ENCODE measurements at places on chromosomes 11 and 22.
A peak's percentile ranks its signal among the peaks of the same experiment; 100 is the strongest.

GRCh38 chr11:126830216-126830806 is 170.3 kb downstream of the KIRREL3 start:
- no peak for DNase-seq

DNA sequence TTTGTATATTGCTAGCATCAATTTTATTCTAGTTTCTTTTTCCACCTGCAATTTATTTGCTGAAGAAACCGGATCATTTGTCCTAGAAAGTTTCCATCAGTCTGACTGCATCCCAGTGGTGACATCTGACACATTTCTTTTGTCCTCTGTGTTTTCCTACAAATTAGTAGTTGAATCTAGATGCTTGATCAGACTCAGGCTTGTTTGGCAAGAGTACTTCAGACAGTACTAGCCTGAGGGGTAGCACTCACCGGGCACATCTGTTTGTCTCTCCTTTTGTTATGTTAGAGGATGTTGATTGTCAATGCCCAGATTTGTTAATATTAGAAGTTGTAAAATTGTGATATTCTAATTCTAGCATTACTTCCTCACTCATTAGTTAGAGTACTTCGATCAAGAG is 204.8 kb downstream of the SWAP70 start:
- DNase-seq: no peak

GRCh38 chr11:110434952-110435779 is 5.4 kb downstream of the FDX1 start:
- no peak for DNase-seq

DNA sequence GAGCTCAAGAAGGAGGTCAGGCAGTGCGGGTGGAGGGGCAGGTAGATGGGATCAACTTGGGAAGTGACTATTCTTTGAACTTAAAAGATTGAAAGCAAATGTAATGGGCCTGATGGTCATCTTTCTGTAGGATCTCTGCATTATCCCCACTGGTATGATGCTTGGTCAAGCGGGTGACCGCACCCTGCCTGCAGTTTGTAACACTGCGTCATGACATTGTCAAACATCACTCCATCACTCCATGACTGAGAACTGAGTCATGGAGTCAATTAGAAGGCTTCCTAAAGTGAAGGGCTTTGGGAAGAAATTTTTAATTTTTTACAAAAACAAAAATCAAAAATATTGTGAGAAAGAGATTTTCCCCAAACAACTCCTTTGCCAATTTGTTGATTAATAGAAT is 62.4 kb upstream of the BMAL1 start:
- no peak for DNase-seq

- no peak for DNase-seq
Measured at GRCh38 chr11:46491661-46492330, 100.2 kb upstream of the CHRM4 start.

DNA sequence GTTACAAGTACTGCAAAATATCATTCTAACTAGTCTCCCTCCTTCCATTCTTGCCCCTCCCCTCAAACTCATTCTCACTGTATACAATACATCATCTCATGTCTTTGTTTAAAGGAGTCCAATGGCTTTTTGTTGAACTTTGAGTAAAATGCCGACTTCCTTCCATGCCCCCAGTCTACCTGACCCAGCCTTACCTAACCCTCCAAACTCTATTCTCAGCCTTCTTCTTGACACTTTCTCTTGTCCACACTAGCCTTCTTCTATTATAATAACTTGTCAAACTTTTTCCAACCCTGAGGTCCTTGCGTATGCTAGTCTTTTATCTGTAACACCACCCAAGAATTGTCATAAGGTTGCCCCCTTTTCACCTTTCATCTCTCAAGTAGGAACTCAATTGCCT is 1011.4 kb upstream of the CCDC90B start:
- no peak for DNase-seq

DNA sequence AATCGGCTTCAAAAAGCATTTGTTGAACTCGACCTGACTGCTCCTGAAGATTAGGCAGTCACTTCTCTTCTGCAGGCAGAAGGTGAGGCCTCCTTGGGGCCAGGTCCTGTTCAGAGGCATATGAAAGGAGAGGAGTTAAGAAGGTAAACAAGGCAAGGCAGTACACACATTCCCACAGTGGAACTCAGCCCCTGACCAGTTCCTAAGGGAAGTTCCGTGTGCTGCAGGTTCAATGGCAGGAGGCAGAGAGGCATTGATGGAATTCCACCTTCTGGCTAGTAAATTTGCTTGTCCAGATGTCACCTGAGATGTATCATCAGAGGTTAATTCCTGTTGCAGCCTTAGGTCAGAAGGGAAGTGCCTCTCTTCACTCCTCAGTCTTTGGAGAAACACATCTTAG is 337.0 kb upstream of the MTNR1B start:
- no peak for DNase-seq

GRCh38 chr22:37245740-37246139 is 1.7 kb upstream of the RAC2 start:
- no peak for DNase-seq

DNA sequence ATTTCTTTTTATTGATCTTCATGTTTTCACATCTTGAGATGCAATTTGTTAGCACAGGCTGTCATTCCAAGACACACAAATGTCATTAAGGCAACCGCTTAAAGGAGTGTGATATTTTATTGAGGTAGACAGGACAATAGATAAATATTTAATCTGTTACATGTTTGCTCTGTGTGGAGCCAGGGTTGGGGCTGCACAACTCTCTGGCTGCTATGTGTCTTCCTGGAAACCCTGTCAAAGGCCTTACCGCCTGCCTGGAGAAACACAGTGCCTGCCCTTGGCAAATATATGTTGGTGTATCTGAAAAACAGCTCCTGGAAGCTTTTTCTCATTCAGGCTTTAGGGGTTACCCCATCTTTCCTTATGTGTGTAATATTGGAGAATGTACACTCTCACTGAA is 139.7 kb upstream of the TEAD1 start:
- DNase-seq: no peak

- no peak for DNase-seq
Measured at GRCh38 chr11:64638018-64638665, 47.1 kb downstream of the SLC22A12 start.

- no peak for DNase-seq
Measured at GRCh38 chr11:8765294-8765693, 82.7 kb downstream of the RPL27A start.

DNA sequence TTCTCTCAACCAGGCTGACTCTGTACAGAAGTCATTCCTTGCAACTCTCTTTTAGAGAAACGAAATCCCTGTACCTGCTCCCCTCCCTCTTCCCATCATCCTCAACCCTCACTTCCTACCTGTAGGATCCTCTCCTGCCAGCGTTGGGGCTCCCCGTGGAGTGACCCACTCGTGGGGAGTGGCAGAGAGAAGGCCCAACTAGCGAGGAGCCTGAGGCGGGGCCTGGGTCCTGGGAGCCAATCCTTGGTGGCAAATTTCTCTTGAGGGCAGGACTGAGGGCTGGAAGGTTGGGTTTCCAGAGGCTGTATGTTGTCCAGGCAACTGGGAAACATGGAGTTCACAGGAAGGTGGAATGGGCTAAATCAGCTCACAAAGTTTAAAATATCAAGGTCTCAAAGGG is 10.4 kb downstream of the NHERF4 start:
- no peak for DNase-seq

- no peak for DNase-seq
Measured at GRCh38 chr11:89667001-89667400, 43.1 kb upstream of the TRIM77 start.

- DNase-seq: no peak
Measured at GRCh38 chr22:23542933-23543332, 37.2 kb downstream of the IGLL1 start.

GRCh38 chr22:34160141-34160783 is 240.0 kb upstream of the LARGE1 start:
- DNase-seq: no peak

DNA sequence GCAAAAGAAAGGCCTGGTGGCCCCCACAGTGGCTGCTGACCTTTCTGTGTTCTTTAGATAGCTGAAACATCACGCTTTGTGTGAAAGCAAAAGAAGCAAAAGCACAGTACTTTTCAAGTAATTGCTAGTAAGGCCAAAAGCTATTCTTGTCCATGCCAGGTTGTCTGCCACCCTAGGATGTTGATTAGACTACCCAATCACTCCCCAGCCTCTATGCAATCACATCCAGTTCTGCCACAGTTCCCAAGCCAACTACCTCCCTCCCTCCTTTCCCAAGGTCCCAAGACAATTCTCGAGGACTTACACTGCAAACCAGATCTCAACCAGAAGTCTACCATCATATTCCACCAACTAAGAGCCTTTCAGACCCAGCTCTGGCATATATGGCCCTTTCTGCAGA is 46.2 kb downstream of the RDX start:
- DNase-seq: no peak

DNA sequence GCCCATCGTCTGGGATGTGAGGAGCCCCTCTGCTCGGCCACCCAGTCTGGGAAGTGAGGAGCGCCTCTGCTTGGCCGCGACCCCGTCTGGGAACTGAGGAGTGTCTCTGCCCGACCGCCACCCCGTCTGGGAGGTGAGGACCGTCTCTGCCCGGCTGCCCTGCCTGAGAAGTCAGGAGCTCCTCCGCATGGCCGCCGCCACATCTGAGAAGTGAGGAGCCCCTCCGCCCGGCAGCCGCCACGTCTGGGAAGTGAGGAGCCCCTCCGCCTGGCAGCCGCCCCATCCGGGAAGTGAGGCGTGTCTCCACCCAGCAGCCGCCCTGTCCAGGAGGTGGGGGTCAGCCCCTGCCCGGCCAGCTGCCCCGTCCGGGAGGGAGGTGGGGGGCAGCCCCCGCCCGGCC is 5.8 kb upstream of the OR5M8 start:
- no peak for DNase-seq

- DNase-seq: peak; percentile 60
Measured at GRCh38 chr11:110296226-110297075, at the start of gene RDX. Gene RDX, minus strand, starts transcription at chr11:110296614. Its CDS starts 16,922 bp downstream, at chr11:110279692.

DNA sequence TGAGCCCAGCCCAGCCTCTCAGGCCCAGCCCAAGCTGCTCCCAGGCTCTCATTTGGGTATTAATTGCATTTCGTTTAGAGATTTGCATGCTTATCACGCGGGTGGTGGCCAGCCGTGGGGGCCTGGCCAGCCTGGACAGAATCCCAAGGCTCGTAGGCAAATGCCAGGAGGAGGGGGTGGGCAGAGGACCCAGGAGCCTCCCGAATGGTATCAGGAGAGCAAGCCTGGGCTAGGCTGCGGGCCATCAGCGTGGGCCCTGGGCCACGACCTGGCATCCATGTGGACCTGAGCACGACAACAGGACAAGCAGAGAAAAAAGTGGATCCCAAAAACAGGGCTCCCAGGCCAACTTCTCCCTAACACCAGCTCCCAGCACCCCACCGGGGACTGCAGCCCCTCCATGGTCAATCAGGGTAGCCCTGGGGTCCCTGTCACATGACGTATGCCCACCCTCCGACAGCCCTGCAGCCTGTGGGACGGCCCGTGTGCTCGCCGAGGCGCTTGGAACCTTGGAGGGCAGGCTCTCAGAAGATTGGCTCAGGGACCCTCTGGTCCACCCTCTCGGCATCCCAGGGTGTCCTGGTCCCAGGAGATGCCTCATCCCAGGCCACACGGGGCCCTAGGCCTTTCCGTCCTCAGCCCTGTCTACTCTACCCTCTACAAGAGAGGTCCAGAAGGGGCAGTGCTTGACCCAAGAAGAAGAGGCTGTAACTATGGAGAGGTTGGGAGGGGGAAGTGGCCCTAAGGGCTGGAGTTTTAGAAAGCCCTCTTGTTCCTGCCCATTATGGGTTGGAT is 8.8 kb downstream of the ASCL2 start:
- DNase-seq: no peak

DNA sequence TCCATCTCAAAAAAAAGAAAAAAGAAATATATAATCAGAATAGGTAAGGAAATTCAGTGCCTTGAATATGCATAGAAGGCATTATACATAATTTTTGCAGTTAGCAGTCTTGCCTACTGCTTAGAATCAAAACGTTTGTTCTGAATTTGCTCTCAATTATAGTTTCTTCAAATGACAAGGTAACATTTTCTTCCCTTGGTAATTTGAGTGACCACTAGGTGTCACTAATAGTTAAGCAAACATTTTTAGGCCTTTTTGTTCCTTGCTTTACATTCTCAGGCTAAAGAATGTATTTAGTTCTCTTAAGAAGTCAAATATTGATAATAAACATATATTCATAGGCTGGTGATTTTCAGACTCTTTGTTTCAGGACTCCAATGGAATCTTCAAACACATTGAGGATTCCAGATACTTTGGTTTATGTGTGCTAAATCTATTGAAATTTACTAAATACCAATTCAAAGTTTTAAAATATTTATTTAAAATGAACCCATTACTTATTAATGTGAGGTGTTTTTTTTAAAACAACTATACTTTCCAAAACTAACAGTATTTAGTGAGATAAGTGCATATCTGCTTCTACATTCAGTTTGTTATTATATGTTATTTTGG is 55.0 kb upstream of the DEPDC7 start:
- no peak for DNase-seq

- peak; percentile 19 for DNase-seq
Measured at GRCh38 chr11:13776134-13776815, 107.8 kb downstream of the FAR1 start.

DNA sequence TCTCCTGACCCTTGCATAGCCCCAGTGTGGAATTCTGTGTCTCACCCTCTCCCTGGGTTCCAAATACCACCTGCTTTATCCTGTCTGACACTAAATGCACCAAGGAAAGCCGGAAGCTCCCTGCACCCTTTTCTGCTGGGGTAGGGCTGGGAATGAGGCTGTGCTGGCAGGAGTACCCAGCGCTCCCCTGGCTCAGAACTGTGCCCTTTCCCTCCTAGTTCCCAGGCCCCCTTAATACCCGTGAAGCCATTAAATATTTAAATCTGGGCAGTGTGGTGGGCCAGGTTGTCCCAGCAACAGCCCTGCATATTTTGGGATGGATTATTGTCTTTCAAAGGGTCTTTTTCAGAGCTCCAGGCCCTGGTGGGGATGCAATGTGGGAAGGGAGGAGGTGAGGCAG is 63.0 kb downstream of the TP53I11 start:
- no peak for DNase-seq

- DNase-seq: no peak
Measured at GRCh38 chr11:59247531-59248227, 35.0 kb upstream of the MPEG1 start.

- DNase-seq: no peak
Measured at GRCh38 chr11:3197878-3198528, 20.6 kb downstream of the MRGPRG start.

- no peak for DNase-seq
Measured at GRCh38 chr11:66691311-66691980, 13.8 kb upstream of the RBM4B start.

DNA sequence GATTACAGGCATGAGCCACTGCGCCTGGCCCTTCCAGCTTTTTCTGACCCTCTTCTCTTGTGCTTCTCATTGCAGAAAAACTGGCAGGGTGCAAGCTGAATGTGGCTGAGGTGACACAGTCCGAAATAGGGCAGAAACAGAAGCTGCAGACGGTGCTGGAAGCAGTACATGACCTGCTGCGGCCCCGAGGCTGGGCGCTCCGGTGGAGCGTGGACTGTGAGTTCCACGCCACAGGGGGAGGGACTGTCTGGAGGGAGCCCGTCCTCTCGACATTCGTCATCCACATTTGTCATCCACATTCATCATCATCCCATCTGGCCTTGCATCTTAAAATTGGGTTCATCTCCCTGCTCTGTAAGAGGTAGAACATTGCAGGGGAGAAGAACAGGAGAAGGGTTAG is 49.3 kb upstream of the PARVG start:
- no peak for DNase-seq

- no peak for DNase-seq
Measured at GRCh38 chr11:17401841-17402240, 13.4 kb upstream of the KCNJ11 start.
